BJ (cell line): ENCODE measurements at places on chromosomes 3 and 15. TPM values are rescaled to one million over a fixed set of nuclear protein-coding genes. Genes with fewer than 3 reads are reported as not detected.

DUOXA1 gene
- polyA plus RNA-seq, result not detected in 2 replicates

ANP32A gene
- 36.2 and 60.3 TPM in 2 replicates for polyA plus RNA-seq

GABRG3 gene
- polyA plus RNA-seq, result not detected in 2 replicates

APOD gene
- 8.3 and 15.0 TPM in 2 replicates for polyA plus RNA-seq

A4GNT gene
- not detected in 2 replicates for polyA plus RNA-seq

TRH gene
- polyA plus RNA-seq, result not detected in 2 replicates

TNFSF10 gene
- 0.17 TPM in 1 of 2 replicates, not detected in the other for polyA plus RNA-seq

GOLGA6L7 gene
- not detected in 2 replicates for polyA plus RNA-seq

SLC27A2 gene
- polyA plus RNA-seq, result 0.22 and 0.34 TPM in 2 replicates

TMEM207 gene
- not detected in 2 replicates for polyA plus RNA-seq

EFCAB12 gene
- 0.02 and 0.05 TPM in 2 replicates for polyA plus RNA-seq

CFAP91 gene
- 0.16 TPM in 1 of 2 replicates, not detected in the other for polyA plus RNA-seq

PRTG gene
- 0.94 and 1.1 TPM in 2 replicates for polyA plus RNA-seq

CILP gene
- polyA plus RNA-seq, result 0.07 and 0.09 TPM in 2 replicates

MB21D2 gene
- 12.3 and 13.3 TPM in 2 replicates for polyA plus RNA-seq

HESX1 gene
- 0.25 and 0.40 TPM in 2 replicates for polyA plus RNA-seq

AGBL1 gene
- polyA plus RNA-seq, result not detected in 2 replicates

CELSR3 gene
- 0.55 and 0.88 TPM in 2 replicates for polyA plus RNA-seq

LHFPL4 gene
- not detected in 2 replicates for polyA plus RNA-seq

INSYN1 gene
- polyA plus RNA-seq, result 3.2 and 3.5 TPM in 2 replicates

NR2E3 gene
- polyA plus RNA-seq, result 0.04 TPM in 1 of 2 replicates, not detected in the other

MOBP gene
- polyA plus RNA-seq, result not detected in 2 replicates

CCR8 gene
- not detected in 2 replicates for polyA plus RNA-seq

C3orf20 gene
- not detected in 2 replicates for polyA plus RNA-seq

GPR149 gene
- polyA plus RNA-seq, result not detected in 2 replicates

PLA2G4E gene
- polyA plus RNA-seq, result not detected in 2 replicates

CPNE9 gene
- polyA plus RNA-seq, result not detected in 2 replicates

CCR2 gene
- not detected in 2 replicates for polyA plus RNA-seq

RARB gene
- polyA plus RNA-seq, result 7.8 and 10.1 TPM in 2 replicates

THOC7 gene
- 22.2 and 52.0 TPM in 2 replicates for polyA plus RNA-seq

ENTPD3 gene
- polyA plus RNA-seq, result 0.07 TPM in 1 of 2 replicates, not detected in the other
